ENCODE measurements at places on chromosomes 11 and 22.

GRCh38 chr11:74678591-74679512, 52.4 kb downstream of the CHRDL2 start:
- no peak for DNase-seq

DNA sequence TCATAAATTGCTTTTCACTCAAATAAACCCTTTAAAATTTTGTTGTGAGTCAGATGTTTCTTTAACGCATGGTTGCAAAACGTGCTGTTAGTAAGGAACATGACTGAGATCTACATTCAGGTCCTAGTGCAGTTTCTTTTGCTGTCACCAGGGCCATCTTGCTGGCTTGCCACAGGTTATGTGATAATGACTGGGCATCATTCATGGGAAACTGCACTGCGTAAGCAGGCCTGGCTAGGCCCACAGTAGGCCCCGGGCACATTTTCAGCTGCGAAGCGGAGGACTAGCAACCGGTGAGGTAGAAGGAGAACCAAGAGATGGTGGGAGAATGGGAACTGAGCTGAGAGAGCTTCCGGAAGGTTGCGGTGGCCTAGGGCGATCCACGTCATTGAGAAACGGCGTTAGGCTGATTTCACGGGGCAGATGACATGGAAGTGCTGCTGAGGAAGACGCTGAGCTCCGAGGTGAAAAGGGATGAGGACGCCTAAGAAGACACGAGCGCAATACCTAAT, 3.2 kb upstream of the KLHDC7B start:
- DNase-seq, result no peak

- no peak for DNase-seq
Observed at GRCh38 chr11:88535916-88536547, 198.5 kb upstream of the CTSC start.

GRCh38 chr11:256952-257737, 20.4 kb downstream of the PSMD13 start:
- no peak for DNase-seq

- DNase-seq, result no peak
Observed at GRCh38 chr11:125155100-125155444, 9.5 kb upstream of the PKNOX2 start.

GRCh38 chr11:17579451-17579850, 32.4 kb downstream of the OTOG start:
- DNase-seq, result no peak

- no peak for DNase-seq
Observed at GRCh38 chr11:134393638-134394037, 18.4 kb downstream of the B3GAT1 start.

GRCh38 chr11:71459767-71460320, 6.8 kb downstream of the NADSYN1 start:
- DNase-seq, result no peak

- no peak for DNase-seq
Observed at GRCh38 chr11:75733431-75734107, 15.9 kb downstream of the MOGAT2 start.

DNA sequence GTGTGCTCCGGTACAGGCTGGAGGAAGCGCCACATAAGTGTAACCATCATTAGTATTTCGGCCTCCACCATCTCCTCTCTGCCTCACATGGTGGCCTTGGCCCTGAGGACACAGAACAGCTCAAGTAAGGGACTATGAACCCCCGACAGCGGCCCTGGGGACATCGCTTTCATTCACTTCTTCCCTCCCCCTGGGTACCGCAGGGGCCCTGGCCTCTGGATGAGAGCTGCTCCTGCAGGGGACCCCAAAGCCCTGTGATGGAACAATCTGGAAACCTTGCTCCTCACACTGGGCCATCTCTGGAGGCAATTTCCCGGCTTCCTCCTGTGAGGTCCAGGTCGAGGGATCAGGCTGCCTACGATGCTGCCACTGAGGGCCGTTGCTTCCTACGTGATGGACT, 565.5 kb downstream of the BRD1 start:
- no peak for DNase-seq

DNA sequence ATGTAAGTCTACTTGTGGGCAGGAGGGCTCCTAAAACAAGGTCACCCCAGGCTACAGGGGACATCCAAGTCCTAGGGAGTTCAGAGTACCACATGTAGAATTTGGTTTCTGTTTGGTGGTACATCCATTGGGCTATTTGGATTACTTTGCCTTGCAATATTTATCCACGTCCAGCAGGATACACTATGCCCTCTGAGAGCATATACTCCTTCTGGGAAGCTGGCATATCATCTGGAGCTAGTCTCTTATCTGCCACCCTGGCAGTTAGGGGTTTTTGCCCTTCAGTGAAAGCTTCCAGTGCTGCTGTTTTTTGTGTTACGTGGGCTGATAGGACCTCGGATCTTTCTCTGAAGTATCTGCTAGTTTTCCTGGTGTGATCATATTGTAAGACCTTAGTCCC, 7.3 kb downstream of the LMO2 start:
- DNase-seq, result no peak

GRCh38 chr11:23873406-23873805, 623.4 kb upstream of the LUZP2 start:
- no peak for DNase-seq
